ENCODE measurements at places on chromosomes 7 and 10.
A peak's percentile ranks its signal among the peaks of the same experiment; 100 is the strongest.

GRCh38 chr7:95929710-95930280 is 157.4 kb downstream of the DYNC1I1 start:
- DNase-seq = no peak

GRCh38 chr10:132806110-132806509 is 20.2 kb upstream of the NKX6-2 start:
- no peak for DNase-seq

GRCh38 chr7:51027935-51028830 is 245.5 kb upstream of the GRB10 start:
- no peak for DNase-seq

DNA sequence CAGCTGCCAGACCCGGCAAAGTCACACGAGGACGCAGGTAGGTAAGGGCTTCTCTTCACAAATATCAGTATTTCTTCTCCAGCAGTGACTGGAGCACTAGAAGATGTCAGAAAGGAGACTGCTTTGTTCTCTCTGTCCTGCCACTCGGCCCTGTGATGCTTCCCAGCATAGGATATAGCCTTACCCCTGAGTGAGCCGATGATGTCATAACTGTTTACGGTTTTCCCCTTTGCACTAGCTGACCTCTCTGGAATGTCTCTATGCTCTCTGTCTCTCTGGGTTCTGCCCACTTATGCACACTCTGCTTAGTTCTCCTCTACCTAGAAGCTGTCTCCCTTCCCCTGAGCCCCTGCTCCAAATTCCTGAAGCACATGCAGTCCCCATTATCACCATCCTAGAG is 167.5 kb upstream of the PODXL start:
- DNase-seq = no peak

GRCh38 chr7:81845744-81846241 is 75.9 kb upstream of the HGF start:
- DNase-seq = no peak

DNA sequence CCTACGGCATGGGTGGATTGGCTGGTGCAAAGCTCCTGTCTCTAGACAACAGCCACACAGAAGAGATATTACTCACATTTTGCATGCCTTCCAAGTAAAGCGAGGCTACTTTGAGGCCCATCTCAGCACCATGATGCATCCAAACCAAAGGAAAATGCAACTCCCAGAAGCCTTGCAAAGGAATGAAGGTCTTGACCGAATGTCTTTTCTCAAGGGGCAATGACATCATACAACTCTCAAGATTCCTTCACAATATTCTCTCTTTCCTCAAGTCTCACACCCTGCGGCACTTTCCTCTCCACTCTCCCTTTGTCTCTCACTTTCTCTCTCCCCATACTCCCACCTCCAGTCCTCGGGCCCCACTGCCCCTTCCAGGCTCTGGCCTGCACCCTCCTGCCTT is 44.8 kb upstream of the CPXM2 start:
- no peak for DNase-seq

- DNase-seq = no peak
Measured at GRCh38 chr10:127161482-127161881, 34.9 kb downstream of the INSYN2A start.

DNA sequence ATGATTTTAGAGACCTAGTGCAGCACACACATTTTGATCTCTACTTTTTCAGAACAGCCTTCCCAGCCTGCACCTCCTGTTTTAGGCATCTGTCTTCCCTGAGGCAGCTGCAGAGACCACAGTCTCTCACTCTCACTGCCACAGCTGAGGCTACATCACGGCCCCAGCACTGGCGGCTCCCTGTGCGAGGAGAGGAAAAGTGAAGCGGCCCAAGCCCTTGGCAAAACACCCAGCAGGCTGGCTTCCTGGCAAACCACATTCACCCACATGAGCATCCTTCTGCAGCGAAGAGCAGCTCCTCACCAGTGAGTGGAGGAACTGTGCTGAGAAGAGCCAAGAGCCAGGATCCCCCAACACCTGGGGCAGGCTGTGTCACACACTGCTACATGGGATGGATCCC is 14.0 kb downstream of the HUS1 start:
- no peak for DNase-seq

GRCh38 chr7:50537417-50537816 is 27.8 kb downstream of the DDC start:
- DNase-seq = no peak

DNA sequence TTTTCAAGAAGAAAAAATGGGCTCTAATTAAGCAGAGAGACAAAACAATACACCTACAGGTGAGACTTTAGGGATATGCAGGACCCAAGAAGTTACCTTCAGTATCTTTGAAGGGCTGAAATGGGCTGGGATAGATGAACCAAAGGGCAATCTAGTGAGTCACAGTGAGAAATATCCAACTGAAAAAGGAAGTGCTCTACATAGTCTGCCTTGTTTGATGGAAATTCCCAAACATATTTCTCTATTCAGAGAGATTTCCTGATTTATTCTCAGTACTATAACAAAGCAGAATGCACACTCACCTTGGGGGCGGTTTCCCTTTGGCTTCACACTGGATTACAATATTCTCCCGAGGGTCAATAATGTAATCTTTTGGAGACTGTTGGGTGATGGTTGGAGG is 104.1 kb upstream of the LAMB4 start:
- no peak for DNase-seq

GRCh38 chr7:111174510-111174909 is 83.6 kb downstream of the LRRN3 start:
- no peak for DNase-seq

- DNase-seq = no peak
Measured at GRCh38 chr10:110387983-110388686, 83.4 kb upstream of the SMNDC1 start.

DNA sequence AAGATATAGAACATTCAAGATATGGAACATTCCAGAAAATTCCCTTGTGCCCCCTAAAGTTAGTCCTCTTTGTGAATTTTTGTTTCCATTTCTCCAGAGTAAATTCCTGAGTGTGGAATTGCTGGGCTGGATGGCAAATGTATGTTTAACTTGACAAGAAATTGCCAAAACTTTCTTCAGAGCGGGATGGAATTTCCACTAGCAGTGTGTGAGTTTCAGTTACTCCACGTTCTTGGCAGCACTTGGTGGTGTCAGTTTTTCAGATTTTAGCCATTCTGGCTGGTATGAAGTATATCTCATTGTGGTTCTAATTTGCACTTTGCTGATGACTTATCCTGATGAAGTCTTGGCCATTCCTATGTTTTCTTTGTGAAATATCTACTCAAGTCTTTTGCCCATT is 71.2 kb downstream of the MGMT start:
- DNase-seq = no peak

DNA sequence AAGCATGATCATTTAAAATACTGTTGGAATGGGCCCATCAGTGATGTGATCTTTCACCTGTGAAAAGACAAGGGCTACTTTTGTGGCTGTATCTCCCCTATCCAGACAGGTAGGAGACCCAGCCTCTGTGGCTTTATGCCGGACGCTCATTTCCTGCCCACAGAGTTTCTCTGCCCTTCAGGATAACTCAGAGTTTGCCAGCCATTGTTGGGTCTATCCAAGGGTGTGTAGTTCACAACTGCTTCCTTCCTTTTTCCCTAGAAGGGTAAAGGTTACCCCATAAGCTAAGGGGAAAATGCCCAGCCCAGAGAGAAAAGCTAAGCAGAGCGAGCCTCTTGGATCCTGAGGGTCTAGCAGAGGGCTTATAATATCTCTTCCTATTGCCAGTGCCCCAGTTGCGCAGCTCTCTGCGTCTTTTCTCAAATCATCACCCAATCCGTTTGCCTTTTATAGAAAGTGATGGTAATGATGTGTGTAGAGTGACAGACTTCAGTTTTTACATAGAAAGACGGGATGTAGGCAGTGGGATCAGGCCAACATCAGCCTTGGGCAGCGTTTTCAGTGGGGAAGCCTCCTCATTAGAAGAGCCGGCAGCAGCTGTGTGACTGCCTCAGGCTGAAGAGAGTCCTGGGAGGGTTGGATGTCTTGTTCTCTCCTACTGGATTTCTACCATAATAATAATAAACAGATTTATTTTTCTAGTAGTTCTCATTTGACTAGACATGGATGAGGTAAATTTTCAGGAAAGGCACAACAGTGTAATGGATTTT is 80.5 kb downstream of the MET start:
- no peak for DNase-seq

DNA sequence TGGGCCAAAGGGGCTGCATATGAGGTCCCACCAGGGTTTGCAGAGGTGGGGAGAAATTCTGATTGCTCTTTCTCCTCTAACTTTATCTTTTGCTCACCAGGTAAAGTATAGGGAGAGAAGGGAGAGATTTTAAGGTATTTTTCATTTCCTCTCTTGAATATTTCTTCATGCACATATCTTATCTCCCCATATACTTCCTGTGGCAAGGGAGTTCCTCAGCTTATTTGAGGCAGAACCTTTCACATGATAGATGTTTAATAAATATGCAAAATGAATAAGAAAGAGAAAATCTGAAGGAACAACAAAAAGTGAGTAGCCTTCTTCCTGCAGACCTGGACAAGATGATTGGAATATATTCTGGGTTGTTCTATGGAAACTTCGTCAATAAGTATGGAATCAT is 67.4 kb upstream of the PDCD4 start:
- no peak for DNase-seq

DNA sequence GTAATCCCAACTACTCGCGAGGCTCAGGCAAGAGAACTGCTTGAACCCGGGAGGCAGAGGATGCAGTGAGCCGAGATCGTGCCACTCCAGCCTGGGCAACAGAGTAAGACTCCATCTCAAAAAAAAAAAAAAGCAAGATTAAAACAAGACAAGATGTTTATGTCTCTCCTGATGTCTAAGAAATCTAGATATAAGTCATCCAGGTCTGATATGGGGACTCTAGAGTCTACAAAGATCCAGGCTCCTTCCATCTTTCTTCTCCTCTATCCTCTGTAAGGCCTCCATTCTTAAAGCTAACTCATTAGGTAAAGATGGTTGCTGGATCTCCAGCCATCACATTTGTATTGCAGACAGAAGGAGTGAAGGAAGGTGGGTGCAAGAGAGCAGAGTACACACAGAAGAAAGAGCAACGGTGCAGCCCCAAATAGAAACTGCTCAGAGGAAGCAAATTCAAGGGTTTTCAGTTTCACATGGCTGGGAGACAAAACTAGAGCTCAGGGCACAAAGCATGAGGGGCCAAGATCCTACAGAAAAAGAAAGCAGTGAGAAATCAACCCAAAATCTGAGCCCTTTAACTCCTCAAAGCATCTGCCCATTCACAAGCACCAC is 57.6 kb downstream of the USP6NL start:
- DNase-seq = no peak

GRCh38 chr7:77330169-77330882 is 85.8 kb downstream of the GSAP start:
- DNase-seq = no peak

- DNase-seq = no peak
Measured at GRCh38 chr10:113047151-113047550, 97.1 kb downstream of the TCF7L2 start.

DNA sequence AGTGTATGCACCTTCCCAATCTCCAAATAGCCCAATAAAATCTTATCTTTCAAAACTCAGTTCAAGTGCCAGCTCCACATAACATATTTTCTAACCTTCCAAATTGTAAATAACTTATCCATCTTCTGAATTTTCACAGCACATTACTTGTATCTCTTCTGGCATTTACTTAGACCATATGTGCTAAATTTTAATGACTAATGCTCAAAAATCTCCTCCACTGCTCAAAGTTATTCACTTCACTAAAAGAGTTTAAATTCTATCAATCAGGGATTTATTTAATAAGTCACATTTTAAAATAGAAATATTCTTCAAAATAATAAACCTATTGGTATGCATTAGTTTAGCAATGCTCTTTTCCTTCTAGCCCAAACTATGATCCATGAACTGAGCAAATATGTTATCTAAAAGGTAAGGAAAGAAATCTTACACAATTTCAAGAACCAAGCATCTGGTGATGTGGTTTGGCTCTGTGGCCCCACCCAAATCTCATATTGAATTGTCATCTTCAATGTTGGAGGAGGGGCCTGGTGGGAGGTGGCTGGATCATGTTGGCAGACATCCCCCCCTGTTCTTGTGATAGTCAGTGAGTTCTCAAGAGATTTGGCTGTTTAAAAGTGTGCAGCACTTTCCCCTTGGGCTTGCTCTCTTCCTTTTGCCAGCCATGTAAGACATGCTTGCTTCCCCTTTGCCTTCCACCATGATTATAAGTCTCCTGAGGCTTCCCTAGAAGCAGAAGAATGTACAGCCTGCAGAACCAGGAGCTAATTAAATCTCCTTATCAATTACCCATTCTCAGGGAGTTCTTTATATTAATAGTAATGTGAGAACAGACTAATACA is 28.1 kb upstream of the GPR22 start:
- no peak for DNase-seq

DNA sequence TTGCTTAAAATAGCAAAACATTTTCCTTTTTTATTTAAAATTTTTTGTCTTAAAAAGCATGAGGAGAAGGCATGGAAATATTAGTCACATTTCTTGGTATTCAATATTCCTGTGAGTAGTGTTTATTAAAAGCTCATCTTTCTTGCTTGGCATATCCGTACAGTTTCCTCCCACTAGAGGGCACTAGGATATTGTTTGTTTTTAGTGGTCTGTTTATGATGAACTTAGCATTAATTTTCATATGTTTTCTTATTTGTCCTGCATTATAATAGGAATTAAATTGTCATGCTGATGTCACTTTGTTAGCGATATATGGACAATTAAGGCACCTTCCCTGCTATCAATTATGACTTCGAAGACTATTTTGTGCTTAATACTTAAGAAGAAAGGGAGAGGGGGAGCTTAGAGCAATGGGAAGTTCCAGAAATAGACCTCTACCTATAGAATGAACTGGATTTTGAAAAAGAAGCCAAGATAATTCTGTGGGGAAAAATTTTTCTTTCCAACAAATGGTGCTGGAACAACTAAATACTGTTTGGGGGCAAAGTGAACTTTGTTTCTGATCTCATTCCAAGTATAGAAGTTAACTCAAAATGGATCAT is 91.0 kb upstream of the STRIP2 start:
- DNase-seq = peak; percentile 18

DNA sequence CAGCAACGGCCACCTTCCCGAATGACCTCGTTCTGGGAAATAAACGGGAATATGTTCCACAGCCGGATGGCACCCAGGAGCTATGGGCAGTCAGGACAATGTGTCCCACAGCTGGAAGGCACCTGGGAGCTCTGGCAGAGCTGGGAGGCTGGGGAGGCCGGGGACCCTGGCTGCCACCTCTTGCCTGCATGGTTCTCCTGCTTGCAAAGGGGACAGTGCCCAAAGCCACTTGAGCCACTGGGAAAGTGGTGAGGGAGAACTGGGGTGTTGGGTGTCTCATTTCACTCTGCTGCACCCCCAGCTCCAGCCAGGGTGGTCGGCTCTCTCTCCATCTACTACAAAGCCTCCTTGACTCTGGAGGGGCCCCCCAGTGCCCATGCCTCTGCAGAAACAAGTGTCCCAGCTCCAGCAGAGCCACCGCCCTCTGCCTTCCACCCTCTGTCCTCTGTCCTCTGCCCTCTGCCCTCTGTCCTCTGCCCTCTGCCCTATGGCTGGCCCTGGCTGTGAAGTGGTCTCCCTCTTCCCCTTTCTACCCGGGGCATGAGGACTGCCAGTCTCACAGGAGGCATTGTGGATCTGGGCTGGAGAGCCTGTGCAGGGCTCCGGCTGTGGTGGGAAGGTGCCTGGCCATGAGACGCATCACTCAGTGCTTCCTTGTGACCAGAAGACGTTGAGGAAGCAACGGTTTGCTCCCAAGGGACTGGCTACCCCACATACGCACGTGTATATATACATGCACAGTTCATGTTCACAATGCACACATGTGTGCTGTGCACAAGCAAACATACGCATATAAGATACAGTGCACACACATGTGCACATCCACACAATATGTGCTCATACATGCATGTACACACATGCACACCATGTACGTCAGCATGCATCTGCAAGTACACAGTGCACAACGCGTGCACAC is 21.5 kb upstream of the INPP5A start:
- DNase-seq = no peak
